ENCODE measurements at places on chromosomes 4 and X.
A peak's percentile ranks its signal among the peaks of the same experiment; 100 is the strongest.

- DNase-seq = no peak
Observed at GRCh38 chr4:147207911-147208310, 262.2 kb upstream of the TTC29 start.

DNA sequence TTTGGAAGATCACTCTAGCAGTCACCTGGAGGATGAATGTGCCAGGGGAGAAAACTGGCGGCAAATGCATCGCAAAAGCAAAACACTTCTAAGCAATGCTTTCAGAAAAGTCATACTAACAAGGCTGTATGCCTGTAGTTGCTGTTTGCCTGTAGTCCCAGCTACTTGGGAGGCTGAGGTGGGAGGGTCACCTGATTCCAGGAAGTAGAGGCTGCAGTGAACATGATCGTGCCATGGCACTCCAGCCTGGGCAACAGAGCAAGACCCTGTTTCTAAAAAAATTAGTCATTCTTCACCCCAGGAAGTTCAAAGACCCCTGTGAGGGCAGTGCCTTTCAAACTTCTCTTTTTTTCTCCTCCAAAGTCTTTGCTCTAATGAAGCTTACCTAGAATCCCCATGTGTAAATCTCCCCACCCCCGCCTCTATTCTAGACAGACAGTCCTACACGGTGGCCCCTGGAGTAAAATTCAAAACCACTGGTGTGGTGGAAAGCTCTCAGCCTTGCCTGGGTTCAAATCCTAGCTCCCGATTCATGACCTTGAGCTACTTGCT, 5.5 kb downstream of the SOWAHD start:
- DNase-seq = no peak

- peak; percentile 68 for DNase-seq
Observed at GRCh38 chrX:40105835-40106675, 8.3 kb upstream of the BCOR start.

DNA sequence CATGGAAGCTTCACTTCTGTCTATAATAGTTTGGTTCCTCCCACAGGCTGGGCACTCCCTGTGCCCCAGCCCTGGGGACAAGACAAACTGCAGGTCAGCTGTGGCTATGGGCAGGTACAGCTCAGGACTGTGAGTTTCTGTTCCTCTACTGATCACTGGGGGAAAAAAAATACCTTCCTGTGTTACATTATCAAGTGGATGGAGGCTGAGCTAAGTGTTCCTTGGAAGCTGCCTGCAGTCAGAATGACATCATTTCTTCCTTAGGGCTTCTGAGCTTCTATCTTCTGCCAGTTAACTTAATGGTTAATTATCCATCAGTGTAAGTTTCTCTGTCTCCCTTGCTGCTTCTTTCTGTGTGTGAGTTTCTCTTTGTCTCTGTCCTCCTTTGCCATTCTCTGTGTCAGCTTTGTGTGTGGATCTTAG, 4.6 kb downstream of the RAB33A start:
- no peak for DNase-seq

DNA sequence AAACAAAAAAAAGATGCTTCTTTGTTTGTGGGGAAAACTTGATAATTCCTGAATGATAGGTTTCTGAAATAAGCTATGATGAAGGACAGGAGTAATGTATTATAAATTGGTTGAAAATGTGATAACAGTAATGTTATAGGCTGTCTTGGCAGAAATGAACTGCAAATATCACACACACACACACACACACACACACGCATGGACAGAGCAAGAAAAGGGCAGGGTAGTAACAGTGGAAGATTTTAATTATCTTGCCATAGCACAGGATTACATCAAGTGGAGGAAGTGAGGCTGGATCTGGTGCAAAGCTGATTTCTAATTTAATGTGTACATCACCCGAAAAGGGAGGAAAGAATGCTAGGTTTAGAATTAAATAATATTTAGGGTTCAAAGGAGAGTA, 97.5 kb upstream of the CXXC4 start:
- DNase-seq = no peak
